PC-3 (cell line): ENCODE measurements at places on chromosomes 3 and 15.

GRCh38 chr3:114259566-114259965 lies 22.2 kb upstream of the ZNF80 start:
- no peak for DNase-seq

GRCh38 chr3:65848024-65848423 lies 190.7 kb downstream of the MAGI1 start:
- DNase-seq, result no peak

DNA sequence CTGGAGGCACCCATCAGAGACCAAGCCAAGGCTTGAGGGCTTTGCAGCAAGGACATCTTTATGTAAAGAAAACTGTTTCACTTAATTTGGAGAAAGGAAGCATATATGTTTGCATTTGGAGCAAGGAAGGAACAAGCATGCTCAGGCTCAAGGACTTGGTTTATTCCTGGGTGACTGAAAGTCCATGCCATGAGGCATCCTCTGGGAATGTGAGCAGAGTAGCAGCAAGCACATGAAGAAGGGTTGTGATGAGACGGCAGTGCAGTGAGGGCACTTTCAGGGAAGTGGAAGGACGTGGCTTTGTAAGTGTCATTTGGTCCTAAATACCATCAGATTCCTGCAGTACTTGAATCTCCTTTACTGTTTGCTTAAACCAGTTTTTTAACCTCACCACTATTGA lies 26.8 kb downstream of the POLG start:
- DNase-seq, result no peak

- DNase-seq, result peak; percentile 18
Observed at GRCh38 chr15:43513550-43513949, 3.9 kb upstream of the MAP1A start.
